ENCODE measurements at places on chromosomes 5 and 9.

DNA sequence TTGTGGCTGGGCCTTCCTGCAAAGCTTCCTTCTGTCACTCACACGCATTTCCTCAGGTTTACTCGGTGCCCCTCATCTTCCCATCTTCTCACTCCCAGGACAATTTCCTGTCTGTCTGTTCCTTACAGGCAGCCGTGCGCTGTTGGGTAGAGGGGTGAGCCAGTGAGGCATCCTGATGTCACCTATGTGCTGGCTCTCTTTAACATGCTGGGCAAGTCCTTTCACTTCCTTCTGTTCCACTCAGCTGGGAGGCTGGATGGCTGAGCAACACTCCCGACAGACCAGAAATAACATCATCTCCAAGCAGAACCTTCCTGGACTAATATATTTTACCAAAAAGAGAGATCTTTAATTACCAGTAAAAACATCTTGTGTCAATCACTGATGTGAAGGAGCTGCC lies 103.0 kb downstream of the HSD17B3 start:
- DNase-seq = no peak

DNA sequence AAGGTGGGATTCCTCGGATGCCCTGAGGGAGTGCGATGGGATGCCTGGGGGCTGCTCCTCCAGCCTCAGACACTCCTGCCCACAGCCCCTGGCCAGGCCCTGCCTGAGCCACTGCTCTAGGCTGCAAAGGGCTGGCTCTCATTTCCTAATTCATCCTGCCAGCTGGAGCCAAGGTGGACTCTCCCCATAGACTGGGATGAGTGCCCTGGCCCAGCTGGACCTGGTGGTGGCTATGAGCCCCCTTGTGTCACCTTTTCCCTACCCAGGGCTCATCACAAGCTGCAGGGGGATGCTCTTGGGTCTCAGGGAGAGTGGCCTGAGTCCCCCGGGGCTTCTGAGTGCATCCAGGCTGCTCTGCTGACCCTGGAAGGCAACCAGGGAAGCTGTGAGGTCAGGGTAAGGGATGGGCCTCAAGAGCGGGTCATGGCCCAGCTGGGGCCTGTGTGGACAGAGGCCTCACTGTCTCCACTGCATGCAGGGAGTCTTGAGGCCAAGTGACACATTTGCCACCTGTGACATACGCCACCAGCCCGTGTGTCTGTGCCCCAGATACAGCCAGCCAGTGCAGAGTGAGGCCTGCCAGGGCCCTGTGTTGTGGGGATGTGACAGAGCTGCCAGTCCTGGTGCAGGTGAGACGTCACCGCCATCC lies 102.7 kb upstream of the IER5L start:
- DNase-seq = no peak

DNA sequence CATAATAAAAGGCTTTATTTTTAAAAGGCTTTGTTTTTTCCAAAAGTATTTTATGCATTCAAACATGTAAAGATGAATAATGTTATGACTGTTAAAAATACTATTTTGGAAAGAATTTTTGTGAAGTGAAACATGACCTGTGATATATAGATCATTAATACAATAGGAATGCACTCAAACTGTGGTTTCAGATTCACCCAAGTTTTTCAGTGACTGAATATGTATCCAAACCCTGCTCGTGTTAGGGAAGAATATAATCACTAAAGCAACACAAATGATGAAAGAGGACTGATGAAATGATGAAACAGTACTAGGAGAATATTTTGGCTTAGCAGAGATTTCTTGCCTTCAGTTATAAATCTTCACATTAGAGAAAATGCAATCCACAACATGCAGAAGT lies 278.0 kb downstream of the ADAMTS6 start:
- DNase-seq = no peak

GRCh38 chr9:134389642-134390041 lies 63.4 kb downstream of the RXRA start:
- no peak for DNase-seq

DNA sequence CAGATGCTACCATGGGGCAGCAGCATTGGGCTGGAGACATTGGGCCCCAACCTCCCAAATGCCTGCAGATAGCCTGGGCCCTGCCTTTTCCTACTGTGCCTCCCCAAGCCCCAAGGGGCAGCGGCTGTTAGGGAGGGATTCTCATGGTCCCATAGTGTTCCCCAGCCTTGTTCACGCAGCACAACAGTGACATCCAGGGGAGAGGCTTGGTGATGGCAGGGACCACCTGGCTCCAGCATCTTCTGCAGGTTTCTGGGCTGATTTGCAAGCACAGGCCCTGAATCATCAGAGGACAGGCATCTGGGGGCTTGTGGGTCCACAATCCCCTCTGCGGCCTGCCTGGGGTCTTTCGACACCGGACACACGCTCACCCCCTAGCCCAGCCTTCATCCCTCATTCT lies 354.6 kb downstream of the SLIT3 start:
- DNase-seq = no peak

GRCh38 chr9:89991204-89991790 lies 386.5 kb downstream of the GADD45G start:
- no peak for DNase-seq

DNA sequence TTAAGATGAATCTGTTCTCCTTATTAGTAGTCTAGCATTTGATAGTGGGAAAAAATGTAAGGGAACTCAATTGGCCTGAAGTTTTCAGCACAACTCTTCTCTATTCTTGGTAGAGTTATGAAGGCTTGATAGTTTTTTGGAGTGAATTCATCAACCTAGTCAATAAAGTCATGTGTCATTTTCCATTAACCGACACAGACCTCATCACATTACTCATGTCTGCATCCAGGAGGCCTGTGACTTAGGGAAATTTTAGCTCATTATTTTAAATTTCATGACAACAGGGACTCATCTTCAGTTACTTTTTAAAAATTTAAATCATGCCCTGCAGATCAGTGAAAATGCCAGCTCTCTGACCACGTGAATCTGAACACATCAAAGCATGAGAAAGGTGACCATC lies 63.3 kb downstream of the ADAMTS16 start:
- no peak for DNase-seq

DNA sequence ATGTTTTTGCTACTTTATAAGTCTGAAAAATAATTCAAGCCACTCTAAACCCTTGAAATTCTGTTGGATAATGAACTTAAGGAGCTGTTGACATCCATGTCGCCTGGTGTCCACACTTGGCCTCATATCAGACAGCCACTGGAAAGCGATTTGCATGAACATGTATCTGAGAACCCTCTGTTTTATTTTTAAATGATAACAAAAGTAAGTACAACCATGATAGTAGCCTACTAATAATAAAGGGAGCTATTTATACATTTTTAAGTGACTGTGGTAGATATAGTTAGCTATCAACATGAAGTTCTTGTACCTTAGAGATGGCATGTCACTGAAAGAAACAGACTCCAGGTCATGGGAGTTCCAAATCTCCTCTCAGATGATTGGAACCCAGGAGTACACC lies 53.3 kb downstream of the PLCXD3 start:
- DNase-seq = no peak

- DNase-seq = no peak
Measured at GRCh38 chr9:72554221-72554641, 32.8 kb downstream of the TMC1 start.

- no peak for DNase-seq
Measured at GRCh38 chr9:121367306-121368137, 2.5 kb downstream of the STOM start.

- DNase-seq = no peak
Measured at GRCh38 chr5:87390075-87390474, 22.7 kb downstream of the CCNH start.

GRCh38 chr5:56302027-56302426 lies 68.9 kb upstream of the ANKRD55 start:
- DNase-seq = no peak

- no peak for DNase-seq
Measured at GRCh38 chr9:82406456-82407085, 418.0 kb downstream of the SPATA31D1 start.

DNA sequence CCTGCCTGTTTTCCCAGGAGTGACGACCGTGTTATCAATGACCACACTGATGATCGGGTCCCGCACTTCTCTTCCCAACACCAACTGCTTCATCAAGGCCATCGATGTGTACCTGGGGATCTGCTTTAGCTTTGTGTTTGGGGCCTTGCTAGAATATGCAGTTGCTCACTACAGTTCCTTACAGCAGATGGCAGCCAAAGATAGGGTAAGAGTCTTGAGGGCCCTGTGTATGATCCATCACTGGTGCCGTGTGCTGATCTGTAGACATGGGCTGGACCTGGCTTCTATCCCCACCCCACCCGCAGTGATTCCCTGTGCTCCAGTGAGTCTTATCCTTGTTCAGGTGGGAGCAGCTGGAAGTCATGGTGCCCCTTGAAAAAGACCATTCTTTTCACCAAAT lies 26.0 kb downstream of the GABRP start:
- no peak for DNase-seq

DNA sequence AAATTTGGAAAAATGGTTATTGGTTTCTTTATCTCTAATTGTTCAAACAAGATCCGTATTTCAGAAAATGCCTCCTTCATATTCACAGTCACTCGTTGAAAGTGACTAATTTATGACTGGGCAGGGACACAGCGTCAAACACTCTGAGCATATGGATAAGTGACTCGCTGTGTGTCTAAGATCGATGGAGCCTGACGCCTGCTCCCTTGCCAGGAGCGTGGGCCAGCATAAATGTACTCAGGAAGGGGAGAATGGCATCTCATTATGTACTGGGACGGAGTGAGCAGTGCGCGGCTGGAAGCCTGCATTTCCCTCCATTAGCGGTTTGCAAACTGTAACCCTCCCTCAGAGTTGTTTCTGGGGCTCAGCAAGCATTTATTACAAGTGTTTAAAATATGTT lies 79.8 kb upstream of the CAST start:
- DNase-seq = no peak

DNA sequence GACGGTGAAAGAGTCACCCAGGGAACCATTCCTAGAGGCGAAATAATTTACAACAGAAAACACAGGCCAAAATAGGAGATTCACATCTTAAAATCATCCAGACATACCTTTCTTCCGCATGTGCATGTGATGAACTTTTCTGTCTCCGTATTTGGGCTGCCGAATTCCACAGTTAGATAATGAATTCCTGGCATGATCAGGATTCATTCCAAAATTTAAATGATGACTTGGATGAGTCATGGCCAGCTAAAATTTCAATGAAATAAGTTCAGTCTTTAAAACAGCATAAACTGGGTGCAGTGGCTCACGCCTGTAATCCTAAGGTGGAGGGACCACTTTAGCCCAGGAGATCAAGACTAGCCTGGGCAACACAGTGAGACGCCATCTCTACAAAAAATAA lies 82.7 kb downstream of the DROSHA start:
- DNase-seq = no peak

DNA sequence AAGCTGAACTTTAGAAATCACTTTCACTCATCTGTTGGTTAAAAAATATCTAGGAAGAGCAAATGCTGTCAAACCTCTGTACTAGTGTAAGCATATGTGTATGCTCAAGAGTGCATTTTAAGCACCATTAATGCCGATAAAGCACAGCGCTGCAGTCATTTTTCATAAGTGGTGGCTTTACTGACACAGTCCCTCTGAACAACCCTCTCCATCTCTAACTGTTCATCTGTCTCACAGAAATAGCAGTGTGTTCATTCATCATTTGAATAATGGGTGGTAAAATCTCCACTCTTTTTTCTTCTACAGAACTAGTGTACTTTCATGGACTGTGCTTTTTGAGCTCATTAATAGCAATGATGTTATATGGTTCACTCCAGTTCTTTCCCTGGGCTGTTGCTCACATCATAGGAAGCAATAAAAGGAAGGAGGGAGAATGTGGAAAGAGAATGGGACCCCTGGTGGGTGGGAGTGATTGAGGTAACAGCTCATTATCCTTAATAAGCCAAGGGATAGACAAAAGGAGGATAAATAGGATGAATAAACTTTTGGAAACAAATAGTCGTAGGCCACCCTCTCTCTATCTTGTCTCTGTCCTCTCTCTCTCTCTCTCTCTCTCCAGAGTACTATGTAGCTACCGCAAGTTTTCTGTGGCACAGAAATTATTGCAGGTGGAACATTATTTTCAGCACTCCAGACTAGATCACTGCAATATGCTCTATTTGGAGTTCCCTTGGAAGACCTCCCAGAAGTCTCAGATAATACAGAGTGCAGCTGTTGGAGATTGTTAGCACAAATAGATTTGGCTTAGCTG lies 117.9 kb upstream of the PRDM9 start:
- DNase-seq = no peak

- no peak for DNase-seq
Measured at GRCh38 chr9:88874391-88874790, 116.9 kb upstream of the S1PR3 start.

DNA sequence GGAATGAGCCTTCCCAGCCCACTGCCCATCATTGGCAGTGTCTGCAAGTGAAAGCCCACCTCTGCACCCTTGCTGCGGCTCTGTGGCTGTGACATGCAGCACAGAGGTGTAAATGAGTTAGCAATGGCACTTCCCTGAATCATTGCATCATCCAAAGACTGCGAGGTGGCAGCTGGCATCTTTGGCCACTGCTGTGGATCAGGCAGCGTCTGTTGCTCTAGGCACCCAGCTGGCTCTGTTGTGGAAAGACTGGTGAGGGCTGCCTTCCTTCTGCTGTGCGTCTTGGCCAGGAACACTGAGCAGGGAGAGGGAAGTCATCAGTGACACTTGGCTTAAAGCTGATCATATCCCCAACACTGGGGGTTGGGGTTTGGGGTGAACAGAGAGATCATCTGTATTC lies 64.5 kb downstream of the MFAP3 start:
- DNase-seq = no peak

GRCh38 chr9:115653171-115653606 lies 500.4 kb upstream of the PAPPA start:
- DNase-seq = no peak

DNA sequence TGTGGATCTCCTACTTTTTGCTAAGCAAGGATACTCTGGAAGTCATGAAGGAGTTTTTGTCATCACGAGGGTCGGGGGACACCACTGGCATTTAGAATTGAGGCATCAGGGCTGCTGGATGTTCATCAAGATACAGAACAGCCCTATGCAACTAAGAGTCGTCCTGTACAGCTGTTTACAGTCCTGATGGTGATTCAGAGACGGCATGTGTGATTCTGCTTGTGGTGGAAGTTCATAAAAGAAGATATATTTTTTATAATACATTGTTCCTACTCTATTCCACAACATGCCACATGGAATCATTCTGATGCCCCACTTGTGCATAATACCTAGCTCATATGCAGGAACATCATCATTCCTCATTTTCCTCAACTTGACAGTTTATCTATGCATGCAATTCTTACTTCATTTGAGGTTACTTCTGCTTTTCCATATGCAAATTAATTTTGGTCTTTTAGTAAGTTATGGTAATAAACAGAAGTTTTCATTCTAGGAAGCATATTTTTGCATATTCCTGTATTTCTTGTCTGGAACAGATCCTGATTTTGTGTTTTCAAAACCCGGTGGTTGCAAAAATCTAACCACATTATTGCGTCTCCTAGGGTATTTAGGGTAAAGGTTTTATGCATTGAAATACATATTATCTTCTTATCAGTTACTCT lies 155.2 kb downstream of the ARHGEF28 start:
- no peak for DNase-seq
